CD4-positive, alpha-beta T cell (primary cell): ENCODE measurements at places on chromosomes 16 and 17.

DNA sequence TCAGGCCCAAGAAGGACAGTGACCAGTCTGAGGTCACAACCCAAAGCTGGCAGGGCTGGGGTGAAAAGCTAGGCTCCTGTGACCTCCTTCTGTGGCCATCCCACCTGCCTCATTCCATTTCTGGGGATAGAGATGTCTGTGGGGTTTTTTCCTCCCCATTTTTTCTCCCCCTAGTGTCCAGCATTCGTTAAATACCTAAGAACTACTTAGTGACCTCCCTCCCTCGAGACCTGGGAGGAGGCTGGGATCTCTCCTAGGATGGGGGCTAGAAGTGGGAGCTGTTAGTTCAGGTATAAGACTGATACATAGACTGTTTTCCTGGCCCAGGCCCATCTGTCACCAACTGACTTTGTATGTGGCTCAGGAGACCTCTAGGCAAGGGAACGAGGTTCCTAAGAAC is 20.5 kb upstream of the STAC2 start:
- no peak for DNase-seq

DNA sequence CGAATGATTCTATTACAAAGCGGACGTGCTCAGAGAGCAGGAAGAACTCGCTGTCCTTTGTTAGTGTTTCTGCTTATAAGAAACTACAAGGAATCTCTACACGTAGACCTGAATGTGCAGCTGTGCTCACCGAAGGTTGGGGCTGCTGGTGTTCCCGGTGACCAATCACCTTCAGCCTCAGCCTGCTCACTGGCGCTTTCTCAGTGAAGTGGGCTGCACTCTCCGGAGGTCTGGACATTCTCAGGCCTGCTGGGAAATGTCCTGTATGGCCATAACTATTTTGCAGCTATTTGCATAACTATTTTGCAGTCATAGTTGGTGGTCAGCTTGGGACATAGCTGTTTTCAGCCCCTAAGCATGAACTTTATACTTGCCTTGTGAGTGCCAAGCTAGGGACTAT is 9.7 kb upstream of the CIAO3 start:
- no peak for DNase-seq

DNA sequence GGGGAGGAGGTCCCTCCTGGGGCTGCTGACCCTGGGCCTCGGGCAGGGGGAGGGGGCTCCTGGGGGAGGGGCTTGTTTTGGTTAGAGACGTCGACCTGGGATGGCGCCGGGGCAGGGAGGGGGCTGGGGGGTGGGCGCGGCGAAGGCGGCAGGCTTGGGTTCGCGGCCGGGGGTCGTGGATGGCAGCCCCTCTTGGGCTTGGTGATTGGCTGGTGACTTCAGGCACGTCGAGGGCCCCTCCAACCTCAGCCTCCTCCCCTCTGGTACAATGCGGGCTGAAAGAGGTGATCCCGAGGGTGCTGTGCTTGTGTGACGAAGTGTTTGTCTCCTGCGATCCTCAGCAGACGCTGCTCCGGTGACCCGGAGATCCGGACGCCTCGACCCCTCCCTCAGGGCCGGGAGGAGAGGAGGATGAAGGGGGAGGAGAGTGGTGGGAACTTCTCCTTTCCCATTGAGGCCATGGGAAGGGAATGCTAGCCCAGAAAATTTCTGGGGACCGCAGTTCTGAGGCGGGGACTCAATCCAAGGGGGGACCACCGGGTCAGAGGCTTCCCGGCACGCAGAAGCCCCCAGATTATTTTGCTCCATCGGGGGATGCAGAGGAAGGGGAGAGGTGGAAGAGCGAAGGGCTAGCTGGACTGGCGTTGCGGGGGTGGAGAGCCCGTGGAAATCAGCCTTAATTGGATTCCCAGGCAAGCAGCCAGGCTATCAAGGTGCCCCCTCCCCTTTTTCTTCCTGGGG is 43.9 kb downstream of the RAI1 start:
- DNase-seq, result no peak

- no peak for DNase-seq
Observed at GRCh38 chr17:31051506-31051905, 43.3 kb upstream of the NF1 start.
